ENCODE measurements at places on chromosomes 7 and 10.
A peak's percentile ranks its signal among the peaks of the same experiment; 100 is the strongest.

DNA sequence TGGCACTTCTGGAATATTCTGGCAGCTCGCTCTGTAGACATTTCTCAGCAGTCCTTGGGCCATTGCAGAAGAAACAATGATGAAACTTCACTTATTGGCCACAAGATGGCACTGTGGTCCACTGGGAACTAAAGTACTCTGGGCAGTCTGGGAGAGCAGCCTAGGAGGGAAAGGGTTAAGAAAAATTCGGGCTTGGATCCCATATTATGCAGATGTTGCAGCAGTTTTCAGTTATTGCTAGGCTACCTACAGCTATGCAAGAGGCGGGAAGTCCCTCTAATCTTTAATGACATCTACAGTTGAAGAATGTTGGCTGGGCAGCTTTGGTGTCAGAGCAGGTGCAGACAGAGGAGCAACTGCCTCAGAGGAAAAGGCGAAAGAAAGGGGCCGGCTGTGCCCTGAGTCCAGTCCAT, 201.7 kb upstream of the PRSS58 start:
- peak; percentile 28 for DNase-seq

DNA sequence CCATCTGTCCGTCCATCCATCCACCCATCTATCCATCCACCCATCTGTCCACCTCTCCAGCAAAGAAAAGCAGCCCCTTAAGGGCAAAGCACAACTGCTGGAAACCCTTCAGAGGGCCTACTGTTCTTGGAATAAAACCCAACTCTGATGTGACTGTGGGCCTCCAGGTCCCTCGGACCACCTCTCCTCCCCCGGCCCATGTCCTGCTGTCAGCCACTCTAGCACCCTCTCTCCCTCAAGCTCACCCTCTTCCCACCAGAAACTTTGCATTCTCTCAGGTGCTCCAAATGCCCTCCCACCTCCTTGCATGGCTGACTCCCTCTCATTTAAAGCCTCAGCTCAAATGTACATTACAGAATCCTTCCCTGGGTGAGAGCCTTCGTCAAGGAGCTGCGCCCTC, 110.3 kb downstream of the ARHGAP22 start:
- DNase-seq = no peak

DNA sequence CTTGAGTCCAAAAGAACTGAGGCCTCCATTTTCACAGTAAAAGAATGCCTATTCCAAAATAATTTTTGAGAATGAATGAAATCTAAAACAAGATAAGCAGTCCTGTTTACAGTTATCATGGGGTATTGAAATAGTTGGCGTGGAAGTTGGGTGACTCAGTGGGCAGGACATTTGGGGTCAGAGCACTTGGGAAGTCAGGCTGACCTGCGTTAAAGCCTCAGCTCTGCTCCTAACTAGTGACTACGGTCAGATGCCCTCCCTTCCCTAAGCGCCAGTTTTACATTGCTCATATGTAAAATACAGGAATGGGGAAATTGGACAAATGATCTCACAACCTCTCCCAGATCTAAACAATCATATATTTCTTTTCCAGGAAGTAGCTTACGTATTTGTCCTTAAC, 2.3 kb upstream of the PAPSS2 start:
- no peak for DNase-seq

DNA sequence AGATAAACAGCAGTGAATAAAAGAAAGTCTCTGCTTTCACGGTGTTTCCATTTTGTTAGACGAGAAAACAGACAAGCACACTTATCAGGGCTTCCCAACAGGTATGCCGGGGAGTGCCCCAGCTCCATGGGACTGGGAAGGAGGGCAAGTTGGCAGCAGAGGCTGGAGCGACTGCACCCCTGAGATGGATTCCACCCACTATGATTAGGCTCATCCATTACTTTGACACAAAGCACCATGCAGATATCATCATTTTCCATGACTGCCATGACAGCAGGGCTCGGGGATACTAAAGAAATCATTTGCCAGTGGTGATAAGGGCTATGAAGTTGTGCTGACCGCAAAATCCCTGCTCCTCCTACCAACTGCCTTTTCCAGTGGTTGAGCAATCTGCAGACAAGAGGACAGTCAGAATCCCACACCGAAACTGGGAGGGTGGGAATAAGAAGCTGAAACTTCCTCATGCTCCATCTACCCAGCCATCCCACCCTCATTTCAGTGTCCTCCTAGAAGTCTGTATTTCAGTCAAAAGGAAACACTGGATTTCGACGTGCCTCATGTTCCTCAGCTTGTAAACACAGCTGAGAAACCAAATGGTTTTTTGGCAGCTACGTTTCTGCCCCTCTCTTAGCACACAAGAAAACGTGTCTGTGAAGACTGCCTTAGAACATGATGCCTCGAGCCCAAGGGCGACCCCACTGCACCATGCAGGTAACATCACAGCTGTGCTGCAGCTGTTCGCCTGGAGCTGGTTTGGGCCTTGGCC, 15.5 kb downstream of the CREB3L2 start:
- DNase-seq = no peak

GRCh38 chr7:35250941-35251340, 3.0 kb downstream of the TBX20 start:
- no peak for DNase-seq

- DNase-seq = peak; percentile 11
Measured at GRCh38 chr10:31320550-31321211, 1.7 kb downstream of the ZEB1 start.

DNA sequence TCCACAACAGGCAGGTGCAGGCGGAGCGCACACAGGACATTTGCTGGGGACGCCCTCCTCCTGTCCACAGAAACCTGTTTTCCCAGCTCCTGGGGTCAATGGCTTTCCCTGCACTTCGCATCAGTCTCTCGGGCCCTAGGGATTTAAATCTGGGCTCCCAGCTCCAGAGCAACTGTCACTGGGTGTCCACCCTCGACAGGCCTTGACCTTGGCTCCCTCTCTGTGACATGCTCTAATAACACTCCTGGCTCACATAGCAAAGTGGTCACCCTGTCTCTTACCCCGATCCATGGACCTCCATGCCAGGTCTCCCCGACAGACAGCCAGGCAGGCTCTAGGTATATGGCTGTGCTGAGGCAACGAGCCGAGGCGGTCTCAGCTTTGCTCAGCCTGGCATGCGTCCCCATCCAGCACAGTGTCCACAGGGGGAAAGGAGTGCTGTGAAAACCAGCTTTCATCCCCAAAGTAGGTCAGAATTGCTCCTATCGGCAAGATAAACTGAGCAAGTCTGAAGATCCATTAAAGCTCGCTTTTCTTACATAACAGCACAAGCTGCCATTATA, 195.6 kb downstream of the TNS3 start:
- DNase-seq = no peak

DNA sequence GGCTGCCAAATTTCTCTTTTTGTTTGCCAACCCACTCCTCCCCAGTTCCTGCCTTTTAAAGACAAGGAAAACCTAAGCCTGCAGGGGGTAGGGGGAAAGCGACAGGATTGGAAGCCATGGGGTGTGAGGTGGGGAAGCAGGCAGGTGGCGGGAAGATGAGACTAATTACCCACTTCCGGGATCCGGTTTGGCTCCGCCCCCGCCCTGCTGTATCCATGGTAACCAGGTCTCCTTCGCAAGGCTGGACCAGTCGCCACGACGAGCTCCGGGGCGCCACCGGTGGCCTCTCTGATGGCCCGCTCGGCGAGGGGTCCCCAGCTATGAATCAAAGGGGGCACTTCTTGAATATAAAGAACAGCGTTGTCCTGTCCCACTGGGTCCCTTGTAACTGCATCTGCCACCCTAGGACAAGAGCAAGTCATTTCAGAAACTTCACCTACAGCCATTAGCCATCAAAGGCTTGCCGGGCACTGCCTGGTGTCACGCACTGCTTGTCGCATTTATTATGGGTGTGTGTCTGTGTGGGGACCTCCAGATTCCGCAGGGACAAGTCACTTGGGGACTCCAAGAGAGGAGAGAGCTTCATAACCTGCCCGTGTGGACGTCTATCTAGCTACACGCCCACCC, 55.4 kb upstream of the LMTK2 start:
- peak; percentile 32 for DNase-seq

- no peak for DNase-seq
Measured at GRCh38 chr7:29319719-29320521, 125.3 kb downstream of the CHN2 start.

DNA sequence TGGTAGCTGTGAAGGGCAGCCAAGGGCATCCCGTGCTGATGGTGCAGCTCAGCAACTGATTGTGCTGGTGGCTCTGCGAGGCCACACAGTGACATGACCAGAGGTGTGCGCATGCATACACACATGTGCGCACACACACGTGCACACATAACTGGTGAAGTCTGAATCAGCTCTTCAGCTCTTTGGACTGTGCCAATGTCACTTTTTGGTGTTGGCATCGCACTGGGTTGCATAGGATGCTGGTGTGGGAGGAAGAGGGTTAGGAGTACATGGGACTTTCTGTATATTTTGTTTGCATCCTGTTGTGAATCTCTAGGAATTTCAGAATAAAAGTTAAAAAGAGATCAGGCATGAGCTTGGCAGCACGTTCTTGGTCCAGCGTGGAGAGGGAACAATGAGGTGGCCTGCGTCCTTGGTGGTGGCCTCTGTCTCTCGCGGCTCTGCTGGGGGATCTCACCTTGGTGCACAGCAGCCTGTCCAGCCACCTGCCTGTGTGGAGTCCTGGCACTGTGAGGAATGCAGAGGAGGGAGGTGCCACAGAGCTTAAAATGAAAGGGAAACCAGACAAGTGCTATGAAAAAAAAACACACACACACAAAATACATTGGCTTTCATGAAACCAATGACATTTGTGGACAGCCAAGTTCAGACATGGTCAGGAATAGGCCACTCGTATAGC, 124.0 kb downstream of the TRRAP start:
- no peak for DNase-seq

GRCh38 chr7:101935521-101936141, 118.2 kb downstream of the CUX1 start:
- no peak for DNase-seq

DNA sequence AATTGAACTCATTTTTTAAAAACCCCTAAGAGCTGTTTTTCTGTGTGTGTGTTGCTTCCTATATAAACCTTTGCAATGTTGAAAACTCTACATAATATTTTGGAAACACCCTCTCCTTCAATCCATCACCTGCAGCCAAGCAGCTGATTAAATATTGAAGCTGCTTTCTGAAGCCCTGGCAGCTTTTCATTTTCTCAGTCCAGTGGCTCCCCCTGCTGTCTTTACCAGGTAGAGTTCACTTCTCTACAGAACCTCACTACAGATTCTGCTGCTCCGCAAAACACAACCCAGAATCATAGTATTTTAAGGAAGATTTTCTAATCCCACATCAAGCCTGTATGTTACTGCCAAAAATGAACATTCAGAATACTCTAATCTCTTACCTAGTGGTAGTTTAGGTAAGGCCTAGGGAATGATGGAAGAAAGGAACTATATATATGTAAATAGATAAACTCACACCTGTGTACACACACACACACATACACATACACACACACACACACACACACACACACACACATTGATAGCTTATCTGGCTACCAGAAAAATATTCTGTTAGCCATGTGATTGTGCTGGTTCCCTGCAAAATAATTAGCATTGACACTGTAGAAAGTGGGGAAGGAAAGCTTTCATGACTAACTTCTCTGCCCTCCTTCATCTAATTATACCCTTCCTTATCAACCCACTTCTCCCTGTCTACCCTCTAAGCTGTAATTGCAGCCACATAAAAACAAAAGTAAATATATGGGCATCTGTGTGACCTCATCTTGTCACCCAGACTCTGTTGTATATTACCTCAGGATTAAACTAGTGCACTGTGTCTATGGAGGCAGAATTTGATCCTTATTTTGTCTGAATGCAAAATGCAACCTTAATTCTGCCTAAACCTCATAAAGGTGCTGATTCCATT, 229.5 kb upstream of the FZD1 start:
- DNase-seq = no peak

DNA sequence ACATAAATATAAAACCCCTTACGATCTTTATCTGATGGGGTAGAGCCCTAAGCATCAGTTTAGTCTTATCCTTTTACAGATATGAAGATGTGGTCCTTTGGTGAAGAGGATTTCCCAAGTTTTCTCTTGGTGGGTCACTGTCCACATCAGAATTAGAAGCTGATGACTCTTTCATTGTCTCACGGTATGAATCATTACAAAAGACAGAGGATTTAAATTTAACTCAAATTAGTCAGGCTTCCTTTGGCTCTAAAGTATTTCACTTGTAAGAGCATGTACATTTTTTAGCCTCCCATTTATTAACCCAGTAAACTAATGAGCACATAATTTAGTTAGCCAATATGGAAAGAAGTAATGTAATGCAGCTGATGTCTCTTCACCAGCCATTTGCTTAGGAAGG, 49.9 kb upstream of the TMEM26 start:
- no peak for DNase-seq

- no peak for DNase-seq
Measured at GRCh38 chr10:93039110-93039509, 21.5 kb upstream of the CYP26C1 start.

GRCh38 chr7:33262476-33262875, 133.1 kb downstream of the BBS9 start:
- DNase-seq = no peak

GRCh38 chr10:4130685-4131084, 345.7 kb upstream of the KLF6 start:
- peak; percentile 61 for DNase-seq

DNA sequence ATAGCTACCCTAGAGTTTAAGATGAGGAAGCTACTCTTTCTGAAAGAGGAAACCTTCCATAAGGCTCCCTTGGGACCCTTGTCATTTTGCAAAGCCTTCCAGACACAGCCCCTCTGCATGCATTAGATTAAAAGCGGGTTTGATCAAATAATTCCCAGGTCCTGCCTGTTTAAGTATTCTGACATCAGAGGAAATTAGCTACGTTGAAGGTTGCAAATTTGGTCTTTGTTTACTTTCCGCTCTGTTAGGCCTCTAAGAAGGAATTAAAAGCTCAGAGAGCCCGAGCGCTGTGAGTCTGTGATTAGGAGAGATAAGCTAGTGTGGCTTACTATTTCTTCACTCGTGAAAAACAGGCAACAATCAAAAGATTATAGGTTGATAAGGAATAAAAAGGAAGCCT, 1.4 kb upstream of the THSD7A start:
- no peak for DNase-seq

- DNase-seq = no peak
Measured at GRCh38 chr10:49175587-49176309, 12.4 kb downstream of the TMEM273 start.

GRCh38 chr10:52312942-52313255, 1.2 kb upstream of the DKK1 start:
- no peak for DNase-seq

GRCh38 chr7:318476-318875, 28.5 kb downstream of the FOXL3 start:
- DNase-seq = no peak

GRCh38 chr7:94922457-94922856, 15.1 kb downstream of the PPP1R9A start:
- no peak for DNase-seq

DNA sequence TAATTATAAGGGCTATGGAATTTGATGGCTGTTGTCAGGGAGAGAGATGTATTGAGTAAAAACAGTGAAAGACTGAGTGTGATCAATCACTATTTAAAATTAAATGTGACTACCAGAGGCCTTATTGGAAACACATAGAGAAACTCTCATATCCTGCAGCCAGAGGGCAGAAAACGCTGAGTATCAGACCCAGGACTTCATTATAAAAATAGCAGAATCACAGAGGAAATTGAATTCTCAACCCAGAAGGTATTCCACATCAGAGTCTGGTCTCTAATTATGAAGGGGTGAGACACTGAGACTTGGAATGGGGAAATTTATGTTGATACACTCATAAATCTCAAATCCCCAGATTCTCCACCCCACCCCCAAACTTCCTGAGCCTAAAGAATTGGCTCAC, 69.5 kb upstream of the IL6 start:
- no peak for DNase-seq
